ENCODE measurements at places on chromosomes 6 and 20.

DNA sequence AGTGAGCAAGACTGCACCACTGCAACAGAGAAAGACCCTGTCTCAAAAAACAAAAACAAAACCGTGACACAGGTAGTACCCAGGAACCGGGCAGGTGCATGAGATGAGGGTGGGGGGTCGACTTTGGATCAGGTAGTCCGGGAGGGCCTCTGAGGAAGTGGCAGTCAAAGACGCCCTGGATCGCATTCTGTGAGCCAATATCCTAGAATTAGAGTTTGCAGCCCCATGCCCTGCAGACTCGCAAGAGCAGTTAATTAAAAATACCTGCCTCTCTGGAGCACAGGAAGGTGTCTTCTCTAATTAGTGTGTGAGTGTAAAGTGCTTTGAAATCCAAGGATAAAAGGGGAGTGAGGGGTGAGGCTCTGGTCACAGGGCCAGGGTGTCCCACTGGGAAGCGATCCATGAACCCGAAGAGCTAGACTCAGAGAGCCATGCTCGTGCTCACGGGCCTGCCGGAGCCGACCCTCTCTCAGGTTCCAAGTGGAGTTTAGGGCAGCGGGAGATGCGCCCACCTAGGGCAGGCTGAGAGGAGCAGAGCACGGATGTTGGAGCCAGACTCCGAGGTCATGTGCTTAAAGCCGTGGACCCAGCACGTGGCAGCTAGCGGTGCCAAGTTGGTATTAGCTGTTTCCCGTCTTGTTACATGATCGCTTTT is 74.7 kb upstream of the PTPN1 start:
- no peak for DNase-seq

DNA sequence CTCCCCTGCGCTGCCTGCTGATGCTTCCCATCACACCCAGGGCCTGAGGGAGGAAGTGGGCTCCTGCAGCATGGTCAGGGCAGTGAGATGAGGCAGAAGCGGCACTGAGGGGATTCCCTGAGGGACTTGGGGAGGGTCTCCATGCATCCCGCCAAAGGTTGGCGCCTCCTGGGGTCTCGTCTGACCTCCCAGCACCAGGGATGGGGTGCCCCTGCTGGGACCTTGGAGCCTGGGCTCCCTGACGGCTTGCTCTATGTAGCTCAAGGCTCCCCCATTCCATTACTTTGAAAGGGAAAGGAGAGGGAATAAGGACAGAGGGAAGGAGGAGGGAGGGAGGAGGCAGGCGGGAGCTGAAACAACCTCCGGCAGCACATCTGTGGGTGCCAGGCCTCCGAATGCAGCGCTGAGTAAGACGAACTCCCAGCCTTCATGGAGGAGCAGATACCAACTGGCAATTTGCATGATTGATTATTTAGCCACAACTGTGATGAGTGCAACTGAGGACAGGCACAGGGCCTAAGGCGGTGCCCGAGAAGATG is 259.3 kb downstream of the ERMARD start:
- no peak for DNase-seq

- no peak for DNase-seq
These were observed 78.9 kb downstream of the FAM50B start for GRCh38 chr6:3928111-3928510.

DNA sequence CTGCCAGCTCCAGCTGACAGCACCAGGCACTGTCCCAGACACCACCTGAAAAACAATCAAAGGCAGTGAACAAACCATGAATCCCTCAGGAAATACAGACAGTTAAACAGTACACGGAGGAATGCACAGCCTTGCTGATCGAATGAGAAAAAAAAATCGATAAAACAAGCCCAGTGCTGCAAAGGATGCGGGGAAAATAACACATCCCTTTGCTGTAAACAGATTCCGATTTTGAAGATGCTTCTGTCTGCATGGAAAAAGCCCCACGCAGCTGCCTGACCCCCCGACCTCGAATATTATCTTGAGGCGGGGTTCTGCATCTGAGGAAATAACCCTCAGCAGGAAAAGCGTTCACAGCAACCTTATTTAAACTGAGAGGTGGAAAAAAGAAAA is 43.9 kb downstream of the RBM38 start:
- DNase-seq: no peak

DNA sequence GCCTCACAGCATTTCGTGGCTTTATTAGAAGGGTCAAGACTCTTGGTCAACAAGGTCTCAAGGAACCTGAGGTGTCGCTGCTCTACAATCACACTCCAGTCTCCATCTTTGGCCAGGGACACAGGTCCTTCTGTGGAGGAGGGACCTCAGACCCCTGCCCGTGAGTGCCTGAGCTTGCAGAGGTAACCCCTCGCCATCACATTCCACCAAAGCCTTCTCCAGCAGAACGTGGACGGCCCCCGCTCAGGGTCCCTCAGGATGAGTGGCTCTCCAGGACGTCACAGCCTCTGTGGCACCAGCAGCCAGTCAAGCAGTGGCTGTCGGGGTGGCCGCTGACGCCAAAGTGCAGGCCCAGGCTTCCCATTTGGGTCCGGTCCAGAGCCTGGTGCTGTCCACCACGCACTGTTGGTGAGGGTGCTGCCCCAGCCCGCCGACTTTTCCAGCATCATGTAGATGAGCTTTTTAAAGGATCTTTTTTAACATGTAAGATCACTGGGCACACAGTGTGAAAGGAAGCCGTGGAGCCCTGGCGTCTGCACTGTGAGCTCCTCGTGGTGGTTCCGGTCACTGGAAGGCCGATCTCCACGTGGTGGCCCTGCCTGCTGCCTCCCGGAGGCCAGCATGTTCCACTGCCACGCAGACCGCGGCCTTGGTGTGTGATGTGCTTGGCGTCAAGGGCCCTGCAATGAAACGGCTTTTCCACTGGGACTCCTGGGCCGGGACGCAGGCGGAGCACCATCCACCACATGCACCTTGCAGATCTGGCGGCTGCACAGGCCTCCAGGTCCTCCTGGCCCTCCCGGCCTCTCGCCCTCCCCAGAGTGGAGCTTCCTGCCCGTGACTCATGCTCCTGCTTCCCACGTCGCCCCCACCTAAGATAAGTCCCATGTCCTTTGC is 8.3 kb upstream of the KIF25 start:
- no peak for DNase-seq

GRCh38 chr6:111724505-111724904 is 118.8 kb upstream of the TRAF3IP2 start:
- no peak for DNase-seq

DNA sequence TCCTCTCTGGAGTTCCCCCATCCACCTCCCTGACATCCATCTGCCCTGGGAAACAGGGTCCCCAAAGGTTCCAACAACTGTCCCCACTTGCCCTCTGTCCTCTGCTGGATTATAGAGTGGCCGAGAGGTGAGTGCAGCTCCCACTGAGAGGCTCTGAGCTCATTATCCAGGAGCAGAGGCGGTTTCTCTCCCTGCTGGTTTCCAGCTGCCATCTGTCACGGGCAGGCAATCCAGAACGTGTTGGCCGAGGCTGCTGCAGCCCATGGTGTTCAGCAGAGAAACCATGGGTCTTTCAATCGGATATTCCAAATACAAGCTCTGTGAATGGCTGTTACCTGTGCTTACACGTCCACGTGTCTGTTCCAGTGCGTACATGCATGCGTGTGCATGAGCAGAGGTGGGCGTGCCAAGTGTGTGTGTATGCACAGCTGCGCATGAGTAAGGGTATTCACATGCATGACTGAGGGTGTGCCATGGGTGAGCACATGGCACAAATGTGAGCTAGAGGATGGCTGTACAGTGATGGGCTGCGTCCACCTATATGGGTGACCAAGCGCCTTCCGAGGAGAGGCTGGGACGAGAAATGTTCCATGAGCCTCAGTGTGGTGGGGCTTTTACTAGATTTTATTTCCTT is 183.7 kb upstream of the PMEPA1 start:
- no peak for DNase-seq

DNA sequence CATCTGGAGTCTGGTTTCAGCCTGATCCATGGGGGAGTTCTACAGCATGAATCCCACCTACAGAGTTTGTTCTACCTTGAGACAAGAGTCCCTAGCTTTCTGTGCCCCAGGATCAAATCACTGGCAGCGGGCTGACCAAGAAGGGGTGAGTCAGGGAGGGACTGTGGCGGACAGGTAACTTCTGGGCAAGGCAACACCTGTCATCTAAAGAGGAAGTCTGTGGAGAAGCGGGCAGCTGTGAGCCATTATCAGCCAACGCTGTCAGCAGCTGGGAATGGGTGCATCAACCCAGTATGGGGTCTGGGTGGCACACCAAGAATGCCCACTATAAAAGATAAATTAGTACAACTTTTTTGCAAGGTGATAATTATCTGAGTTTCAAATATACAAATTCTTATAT is 45.9 kb downstream of the UBE3D start:
- DNase-seq: no peak

DNA sequence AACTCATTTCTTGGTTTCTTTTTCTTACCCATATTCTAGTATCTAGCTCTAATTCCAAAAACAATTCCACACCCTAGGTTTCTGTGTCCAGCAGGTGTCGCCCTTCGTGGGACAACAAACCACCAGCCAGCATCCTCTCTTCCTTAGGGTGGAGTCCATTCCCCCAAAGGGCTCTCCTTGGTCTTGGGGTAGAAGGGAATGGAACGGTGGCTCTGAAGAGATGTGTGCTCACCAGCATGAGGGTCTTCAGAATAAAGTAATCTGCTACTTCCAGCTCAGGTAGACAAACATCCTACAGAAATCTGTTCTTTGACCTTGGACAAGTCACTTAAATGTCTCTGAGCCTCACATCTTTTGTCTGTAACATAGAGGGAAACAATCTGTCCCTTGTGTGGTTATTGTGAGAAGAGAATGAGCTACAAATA is 7.2 kb downstream of the HLA-DMB start:
- DNase-seq: peak; percentile 73

GRCh38 chr20:2701671-2702081 is 9.1 kb downstream of the EBF4 start:
- no peak for DNase-seq

GRCh38 chr20:50373674-50374286 is 136.4 kb upstream of the PTPN1 start:
- peak; percentile 78 for DNase-seq

DNA sequence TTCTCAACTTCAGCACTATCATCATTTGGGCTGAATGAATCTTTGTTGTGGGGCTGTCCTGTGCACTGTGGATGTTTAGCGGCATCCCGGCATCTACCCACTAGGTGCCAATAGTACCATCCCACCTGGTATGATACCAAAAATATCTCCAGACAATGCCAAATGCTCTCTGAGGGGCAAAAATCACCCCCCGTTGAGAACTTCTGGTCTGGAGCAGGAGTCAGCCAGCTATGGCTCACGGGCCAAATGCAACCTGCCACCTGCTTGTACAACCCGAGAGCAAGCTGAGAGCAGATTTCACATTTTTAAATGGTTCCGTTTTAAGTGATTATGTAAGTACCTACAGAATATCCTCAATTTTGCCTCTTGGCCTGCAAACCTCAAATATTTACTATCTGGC is 26.8 kb downstream of the KCNB1 start:
- no peak for DNase-seq

GRCh38 chr6:101912311-101912710 is 518.8 kb downstream of the GRIK2 start:
- DNase-seq: no peak

- no peak for DNase-seq
These were observed 25.0 kb downstream of the MC3R start for GRCh38 chr20:56273491-56273890.

DNA sequence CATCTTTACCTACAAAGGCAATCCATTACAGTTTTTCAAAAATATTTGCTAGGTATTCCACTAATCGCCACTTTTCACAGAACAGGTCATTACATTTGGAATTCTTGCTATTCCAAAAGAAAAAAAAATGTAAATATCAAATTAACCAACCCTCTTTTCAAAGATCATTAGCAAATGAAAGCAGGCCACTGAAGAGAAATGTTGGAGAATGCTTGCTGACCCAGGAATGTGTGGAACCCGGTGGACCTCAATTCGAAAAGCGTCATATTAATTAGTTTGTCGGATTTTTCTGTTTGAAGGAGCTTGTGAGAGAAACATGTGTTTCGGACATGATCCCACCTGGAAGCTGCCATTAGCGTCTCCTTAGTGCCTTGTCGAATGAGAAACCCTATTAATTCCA is 27.9 kb upstream of the SERPINB9 start:
- no peak for DNase-seq

- DNase-seq: no peak
These were observed 81.3 kb downstream of the CDC5L start for GRCh38 chr6:44468835-44469234.

DNA sequence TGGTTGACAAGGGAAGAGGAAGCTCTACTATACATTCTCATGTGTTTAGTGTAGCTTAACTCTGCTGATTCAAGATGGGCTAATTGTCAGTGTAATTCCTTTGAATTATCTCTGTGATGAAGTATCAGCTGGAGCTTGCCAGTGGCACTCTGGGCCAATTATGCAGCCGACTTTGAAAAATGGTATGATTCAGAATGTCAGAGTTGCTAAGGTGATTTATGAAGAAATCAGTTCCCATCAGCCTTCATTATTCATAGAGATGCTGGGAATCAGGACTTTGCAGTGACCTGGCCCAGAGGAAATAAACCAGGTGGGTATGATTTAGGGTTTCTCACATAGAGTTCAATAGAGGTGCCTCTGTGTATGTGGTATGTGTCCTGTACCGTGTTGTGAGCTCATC is 33.4 kb downstream of the KCNS1 start:
- DNase-seq: peak; percentile 68

DNA sequence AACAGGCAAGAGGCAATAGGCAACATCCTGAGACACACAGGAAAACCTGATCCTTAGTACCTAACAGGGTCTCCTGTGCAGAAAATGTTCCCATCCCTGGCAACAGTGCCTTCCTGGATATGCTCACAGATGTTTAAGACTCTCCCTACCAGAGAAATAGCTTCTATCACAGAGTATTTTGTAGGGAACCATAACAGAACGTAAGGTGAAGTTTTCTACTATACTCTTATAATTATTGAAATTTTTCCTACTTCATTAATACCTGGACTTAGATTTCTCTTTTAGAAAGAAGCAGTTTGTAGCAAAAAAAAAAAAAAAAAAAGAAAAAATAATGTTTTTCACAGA is 33.5 kb upstream of the LGSN start:
- DNase-seq: no peak

DNA sequence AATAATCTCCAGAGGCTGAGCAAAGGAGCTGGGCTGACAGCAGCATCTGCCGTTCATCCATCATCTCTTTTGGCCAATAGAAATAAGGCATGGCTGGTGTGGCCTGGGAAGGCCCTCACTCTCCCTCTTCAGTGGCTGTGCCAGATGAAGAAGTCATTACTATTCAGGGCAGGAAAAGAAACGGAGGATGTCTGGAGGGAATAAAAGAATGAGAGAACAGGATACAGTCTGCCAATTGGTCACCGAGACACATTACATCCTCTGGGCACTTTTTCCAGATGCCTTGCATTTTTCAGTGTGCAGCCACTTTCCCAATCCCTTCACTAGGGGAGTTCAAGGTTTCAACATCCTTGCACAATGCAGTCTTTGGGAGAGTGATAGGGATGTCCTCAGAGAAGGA is 32.2 kb upstream of the VGLL2 start:
- no peak for DNase-seq

GRCh38 chr6:136470044-136470443 is 80.2 kb downstream of the MAP7 start:
- DNase-seq: no peak

DNA sequence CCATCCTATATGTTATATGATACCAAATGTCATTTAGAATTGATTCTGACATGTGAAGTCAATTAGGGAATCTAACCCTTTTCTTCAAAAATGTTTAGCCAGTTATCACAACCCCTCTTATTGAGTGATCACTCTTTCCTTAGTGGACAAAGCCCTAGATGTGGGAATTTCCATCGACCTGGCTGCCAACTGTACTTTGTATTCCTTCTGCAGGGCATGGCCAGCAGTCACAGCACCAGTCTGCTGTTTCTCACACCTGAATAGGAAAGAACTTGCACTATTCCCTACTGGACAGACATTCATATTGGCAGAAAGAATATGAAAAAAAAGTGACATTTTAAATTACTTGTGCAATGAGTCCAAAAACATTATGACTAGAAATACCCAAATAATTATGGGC is 271.0 kb downstream of the PACRG start:
- no peak for DNase-seq
